ENCODE measurements at places on chromosomes 11 and 22.

DNA sequence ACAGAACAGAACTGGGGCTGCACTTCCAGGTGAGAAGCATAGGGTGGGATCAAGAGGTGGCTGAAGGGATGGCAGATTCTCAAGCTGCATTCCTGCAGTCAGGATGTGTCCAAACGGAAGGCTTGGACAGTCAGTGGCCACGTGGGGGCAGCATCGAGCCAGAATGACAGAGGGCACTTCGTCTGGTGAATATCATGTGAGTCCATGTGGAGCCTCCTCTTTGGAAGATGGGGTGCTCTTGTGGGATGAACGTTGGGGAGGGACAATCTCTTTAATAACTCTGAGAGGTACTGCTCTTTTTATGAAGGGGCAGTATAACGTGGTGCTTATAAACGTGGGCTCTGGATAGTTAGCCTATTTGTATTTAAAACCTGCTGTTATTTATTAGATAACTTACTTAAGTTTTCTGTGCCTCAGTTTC lies 154.9 kb upstream of the NAV2 start:
- DNase-seq, result peak; percentile 74

- peak; percentile 19 for DNase-seq
Observed at GRCh38 chr11:19344661-19345518, 104.1 kb upstream of the E2F8 start.

DNA sequence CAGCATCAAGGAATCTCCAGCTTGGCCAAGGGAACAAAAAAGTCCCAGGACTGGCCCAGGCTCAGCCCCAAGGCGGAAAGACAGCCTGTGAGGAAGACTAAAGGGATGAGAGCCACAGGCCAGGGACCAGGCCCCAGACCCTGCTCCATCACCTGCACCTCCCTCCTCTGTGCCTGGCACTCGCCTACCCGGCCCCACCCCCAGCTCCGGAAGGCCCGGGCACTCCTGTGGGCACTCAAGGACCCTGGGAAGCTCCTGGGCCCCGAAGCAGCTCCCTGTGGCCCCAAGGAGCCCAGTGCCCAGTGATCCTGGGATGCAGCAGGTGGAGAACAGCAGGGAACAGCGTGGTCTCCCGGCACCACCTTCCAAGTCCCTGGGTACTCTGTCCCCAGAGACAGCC lies 18.2 kb downstream of the ELFN2 start:
- no peak for DNase-seq

DNA sequence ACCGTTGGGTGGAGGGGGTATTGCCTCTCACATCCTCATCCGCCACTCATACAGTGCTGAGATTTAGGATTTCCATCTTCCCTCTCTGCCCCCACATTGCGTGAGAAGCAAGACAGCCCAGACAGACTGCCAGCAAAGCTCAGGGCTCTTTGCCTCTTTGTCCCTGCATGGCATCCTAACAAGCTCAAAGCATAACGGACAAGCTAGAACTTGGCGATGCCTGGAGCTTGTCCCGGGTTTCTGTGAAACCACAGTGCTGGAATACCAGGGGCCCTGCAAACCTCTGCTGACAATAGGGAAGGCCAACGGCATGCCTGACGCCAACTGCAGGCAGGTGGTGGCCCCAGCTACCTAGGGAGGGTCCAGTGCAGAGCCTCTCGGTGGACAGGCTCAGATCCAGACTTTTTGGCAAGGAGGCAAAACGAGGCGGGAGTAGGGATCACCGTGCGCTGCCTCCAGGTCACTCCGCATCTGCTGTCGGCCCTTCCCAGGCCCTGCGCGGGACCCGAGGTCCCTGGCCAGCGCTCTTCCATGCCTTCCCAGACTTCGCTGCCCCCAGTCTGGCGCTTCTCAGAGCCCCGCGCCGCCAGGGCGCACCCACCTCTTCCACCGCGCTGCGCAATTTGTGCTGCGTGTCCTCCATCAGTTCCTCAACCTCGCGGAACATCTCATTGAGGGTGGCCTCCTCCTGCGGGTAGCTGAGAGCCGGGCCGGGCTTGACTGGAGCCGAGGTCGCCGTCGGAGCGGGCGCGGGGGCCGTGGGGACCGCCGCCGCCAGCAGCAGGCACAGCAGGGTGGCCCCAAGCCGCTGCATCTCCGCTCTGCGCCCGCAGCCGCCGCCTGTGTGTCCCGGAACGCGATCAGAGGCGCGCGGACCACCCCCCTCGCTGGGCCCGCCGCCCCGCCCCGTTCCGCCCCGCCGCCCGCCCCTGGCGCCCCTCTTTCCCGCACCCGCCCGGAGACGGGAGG lies at the start of gene DKK3:
DKK3 (minus strand) TSS at position 858 of the 969 bp plus-strand sequence; CDS start at position 814, 44 bp downstream.
- DNase-seq, result no peak

DNA sequence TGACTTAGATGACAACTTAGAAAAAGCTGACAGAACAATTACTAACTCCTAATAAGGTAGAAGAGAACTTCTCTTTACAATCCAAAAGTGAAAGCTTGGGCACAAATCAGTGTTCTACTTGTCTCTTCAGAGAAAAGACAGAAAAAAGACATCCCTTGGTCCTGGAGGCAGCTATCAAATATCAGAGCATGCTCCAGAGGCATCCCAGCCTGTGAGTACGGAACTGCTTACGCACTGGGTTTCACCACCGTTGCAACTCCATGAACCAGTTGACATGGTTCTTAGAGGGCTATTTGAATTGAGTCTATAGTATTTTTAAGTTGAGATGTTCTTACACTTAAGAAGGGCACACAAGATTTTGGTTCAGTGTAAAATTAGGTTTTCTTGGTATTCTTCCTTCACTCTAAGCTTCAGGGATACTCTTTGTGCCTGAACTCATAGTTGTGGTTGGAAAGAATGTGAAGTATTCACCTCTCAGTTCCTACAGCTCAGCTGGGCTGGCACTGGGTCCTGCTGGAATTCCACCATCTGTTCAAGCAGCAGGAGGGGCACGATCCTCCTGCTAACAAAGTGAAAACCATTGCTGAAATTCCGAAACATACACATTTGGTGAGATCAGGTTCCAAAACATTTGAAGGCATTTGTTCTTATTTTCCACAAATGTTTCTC lies 6.3 kb downstream of the AKIP1 start:
- peak; percentile 88 for DNase-seq

DNA sequence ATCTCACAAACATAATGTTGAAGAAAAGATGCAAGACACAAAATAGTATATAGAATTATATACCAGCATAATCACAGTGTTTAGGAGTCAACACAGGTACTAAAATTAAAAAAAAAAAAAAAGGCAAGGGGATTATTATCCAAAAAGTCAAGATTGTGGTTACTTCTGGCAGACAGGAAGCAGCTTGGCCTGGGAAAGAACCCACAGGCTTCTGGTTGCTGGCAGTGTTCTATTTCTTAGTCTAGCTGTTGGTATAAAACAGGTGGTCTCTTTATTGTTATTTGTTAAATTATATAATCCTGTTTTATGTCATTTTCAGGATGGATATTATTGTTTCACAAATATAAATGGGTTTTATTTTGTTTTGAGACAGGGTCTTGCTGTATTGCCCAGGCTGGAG lies 54.0 kb downstream of the C11orf58 start:
- DNase-seq, result no peak

- DNase-seq, result no peak
Observed at GRCh38 chr11:12288931-12289666, 88.3 kb upstream of the PARVA start.

DNA sequence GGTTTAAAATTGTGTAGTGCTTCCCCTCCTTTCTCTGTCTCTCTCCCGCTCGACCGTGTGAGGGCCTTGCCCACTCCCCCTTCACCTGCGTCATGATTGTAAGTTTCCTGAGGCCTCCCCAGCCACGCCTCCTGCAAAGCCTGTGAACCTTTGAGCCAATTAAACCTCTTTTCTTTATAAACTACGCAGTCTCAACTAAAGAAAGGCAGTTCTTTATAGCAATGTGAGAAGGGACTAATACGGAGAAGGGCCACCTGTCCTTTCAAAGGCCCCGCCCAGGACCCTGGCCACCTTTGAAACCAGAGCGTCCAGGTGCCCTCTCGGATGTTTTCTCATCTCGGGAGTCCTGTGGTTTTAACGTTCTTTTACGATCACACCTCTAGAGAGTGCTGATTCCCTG lies 741.5 kb downstream of the BRD1 start:
- DNase-seq, result no peak

DNA sequence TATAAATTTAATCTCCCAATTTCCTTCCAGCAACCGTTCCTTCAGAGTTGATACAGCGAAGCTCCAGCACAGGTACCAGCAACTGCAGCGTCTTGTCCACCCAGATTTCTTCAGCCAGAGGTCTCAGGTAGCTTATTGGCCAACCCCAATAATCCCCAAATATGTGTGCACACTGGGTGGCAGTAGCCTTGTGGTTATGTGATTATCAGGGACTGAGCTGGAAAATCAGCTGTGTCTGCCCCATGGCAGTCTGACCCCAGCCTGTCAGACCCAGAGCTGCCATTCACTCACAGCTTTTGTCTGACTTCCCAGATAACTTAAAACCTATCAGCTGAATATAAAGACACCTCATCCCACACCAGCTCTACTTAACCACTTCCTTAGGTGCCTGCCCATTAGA lies 2.0 kb downstream of the HSCB start:
- DNase-seq, result no peak

DNA sequence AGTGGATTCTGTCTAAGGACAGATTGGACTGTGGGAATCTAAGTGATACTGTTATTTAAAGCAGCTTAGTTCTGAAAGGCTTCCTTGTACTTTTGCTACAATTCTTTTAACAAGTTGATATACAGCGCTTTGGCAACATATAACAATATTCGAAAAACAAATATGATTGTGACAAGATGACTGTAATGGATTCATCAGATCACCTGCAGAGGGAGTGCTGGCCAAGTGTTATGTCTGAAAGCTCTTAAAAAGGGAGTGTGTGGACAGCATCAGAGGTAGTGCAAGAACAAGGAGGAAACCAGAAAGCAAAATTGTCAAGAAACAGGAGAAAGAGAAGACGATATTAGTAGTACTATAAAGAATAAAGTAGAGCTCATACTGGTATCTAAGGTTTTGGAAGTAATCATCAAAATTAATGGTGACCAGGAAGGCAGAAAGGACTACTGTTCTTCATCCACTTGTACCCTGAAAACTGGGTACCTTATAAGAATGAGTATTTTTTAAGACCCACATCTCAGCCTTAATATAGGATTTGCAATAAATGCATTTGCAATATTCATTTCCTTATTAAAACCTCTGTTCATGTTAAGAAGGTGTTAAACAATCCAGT lies 1112.0 kb upstream of the CCDC90B start:
- peak; percentile 29 for DNase-seq

Data from ACHN (cell line).